ENCODE measurements at places on chromosomes 5 and 9.

- DNase-seq = peak; percentile 89
Observed at GRCh38 chr9:72315089-72315509, 49.9 kb downstream of the ZFAND5 start.

GRCh38 chr9:118896324-118897000 is 472.8 kb downstream of the BRINP1 start:
- DNase-seq = no peak

- DNase-seq = no peak
Observed at GRCh38 chr5:2660315-2660714, 91.2 kb downstream of the IRX2 start.

GRCh38 chr9:91992461-91993041 is 42.5 kb upstream of the ROR2 start:
- no peak for DNase-seq

DNA sequence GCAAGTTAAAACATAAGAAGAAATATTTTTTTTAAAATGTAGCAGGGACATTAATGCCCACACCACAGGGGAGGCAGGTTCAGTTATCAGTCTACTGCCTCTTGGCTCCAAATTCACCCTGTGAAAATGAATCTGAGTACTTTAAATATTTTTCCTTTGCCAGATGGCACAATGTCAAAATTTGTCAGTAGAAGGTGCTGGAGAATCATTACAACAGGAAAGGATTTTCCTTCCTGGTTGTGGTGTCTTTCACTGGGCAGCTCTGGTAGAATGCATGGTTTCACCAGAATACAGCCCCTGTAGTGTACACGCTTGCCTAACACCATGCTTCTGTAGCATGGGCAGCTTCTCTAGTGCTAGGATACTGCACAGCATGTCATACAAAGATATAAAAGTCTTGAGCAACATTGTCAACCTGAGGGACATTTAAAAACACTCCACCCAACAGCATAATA is 9.7 kb upstream of the SREK1 start:
- no peak for DNase-seq

DNA sequence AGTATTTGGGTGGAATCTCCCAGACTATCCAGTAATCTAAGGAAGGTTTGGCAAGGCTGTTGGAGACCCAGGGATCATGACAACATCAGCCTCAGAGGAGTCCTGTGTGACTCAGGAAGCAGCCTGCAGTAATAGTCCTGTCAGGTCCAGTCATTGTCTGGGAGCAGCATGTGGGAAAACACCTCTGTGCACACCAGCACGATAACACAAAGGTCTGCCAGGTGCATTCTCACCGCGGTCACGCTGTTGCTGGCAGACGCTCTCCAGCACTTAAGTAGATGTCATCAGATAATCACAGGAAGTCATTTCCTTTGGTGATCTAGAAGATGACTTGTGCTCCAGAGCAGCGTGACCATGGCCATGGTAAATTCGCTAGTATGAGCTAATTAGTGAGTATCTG is 99.2 kb upstream of the IQGAP2 start:
- peak; percentile 50 for DNase-seq

DNA sequence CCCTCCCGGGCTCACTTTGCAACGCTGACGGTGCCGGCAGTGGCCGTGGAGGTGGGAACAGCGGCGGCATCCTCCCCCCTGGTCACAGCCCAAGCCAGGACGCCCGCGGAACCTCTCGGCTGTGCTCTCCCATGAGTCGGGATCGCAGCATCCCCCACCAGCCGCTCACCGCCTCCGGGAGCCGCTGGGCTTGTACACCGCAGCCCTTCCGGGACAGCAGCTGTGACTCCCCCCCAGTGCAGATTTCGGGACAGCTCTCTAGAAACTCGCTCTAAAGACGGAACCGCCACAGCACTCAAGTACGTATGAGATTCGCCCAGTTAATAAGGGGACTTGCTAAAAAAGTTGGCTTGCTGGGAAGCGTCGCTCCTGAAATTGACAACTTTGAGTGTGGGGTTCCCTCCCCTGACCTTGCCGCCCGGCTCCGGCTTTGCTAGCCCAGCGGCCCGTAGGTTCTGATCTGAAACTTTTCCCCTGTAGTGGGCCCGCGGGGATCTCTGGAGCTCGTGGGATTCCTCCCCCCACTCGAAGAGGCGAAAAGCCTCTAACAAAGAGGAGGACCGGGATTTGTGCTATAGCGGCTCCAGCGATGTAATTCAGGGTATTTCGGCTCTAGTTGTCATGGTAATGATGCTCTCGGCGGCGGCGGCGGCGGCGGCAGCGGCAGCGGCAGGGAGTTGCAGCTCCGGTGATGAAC is 572 bp downstream of the NR4A3 start:
- peak; percentile 33 for DNase-seq

GRCh38 chr5:171593976-171594375 is 174.5 kb downstream of the FGF18 start:
- DNase-seq = no peak

DNA sequence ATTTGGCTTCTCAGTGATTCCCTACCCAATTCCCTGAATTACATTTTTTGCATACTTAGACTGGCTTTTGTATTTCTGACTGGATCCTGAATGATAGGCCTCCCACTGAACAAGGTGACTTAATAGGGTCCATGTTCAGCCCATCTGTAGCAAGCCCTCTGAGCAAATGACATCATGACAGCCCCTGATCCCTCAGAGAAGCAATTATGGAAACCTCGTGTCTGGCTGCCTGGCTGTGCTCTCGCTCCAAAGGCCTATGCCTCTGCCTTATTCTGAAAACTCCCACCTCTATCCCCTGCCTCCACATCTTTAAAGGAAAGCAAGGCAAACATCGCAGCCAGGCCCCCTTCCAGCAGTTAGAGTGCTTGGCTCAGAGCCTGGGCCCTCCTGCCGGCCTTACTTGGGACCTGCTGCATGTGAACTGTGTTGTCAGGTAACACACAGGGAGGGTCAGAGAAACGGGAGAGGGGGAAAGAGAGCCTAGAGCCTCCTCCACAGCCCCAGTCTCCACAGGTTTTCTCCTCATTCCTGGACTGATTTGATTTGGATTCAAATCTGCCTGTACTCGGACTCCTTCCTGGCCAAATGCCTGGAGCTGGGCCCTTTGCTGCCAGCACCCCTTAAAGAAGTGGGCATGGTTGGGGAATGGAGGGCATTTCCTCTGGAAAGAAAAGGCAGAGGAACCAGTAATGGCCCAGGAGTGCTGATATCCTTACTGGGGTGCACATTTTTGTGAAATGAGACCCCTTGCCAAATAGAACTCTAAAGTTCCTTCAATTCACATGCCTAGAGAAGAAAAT is 3.8 kb downstream of the DCANP1 start:
- DNase-seq = no peak

DNA sequence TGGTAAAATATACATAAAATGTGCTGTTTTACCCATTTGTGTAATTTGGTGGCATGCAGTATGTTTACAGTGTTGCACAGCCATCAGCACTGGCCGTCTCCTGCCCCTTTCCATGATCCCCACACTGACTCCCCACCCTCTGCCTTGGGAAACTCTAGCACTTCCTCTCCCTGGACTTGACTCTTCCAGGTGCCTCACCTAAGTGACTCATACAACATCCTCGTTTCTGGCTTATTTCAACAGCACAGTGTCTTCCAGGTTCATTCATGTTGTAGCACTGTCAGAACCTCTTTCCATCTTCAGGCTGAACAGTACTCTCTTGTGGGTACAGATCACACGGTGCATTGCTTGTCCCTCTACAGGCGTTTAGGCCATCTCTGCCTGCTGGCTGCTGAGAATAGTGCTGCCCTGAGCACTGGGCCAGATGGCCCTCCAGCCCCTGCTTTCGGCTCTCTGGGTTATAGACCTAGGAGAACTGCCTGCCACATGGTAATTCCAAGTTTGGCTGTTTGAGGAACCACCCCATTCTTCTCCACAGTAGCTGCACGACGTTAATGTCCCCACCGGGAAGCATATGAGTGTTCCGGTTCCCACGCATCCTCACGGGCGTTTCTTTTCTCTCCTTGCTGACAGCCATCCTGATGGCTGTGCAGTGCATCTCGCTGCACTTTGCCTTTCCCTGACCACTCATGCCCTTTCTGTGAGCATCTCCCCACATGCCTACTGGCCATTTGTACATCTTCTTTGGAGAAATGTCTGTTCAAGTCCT is 211.8 kb downstream of the FANCC start:
- DNase-seq = no peak

Measured in Caki2 (cell line).